Endothelial cell of umbilical vein (primary cell): ENCODE measurements at places on chromosomes 7 and 10. TPM values are rescaled to one million over a fixed set of nuclear protein-coding genes. Genes with fewer than 3 reads are reported as not detected.

The FGFBP3 gene
- total RNA-seq = 0.38 and 0.53 TPM in 2 replicates

The CD36 gene
- total RNA-seq = 0.58 and 1.2 TPM in 2 replicates

The AKR1B15 gene
- not detected in 2 replicates for total RNA-seq

The GPER1 gene
- total RNA-seq = 0.25 and 0.77 TPM in 2 replicates

The NPY4R gene
- not detected in 2 replicates for total RNA-seq

The IGFBP1 gene
- total RNA-seq = 2.3 and 4.0 TPM in 2 replicates

The FAM131B gene
- total RNA-seq = 1.4 and 1.6 TPM in 2 replicates

The ATP6V0A4 gene
- 0.24 TPM in 1 of 2 replicates, not detected in the other for total RNA-seq

The CAV2 gene
- 146 and 179 TPM in 2 replicates for total RNA-seq

The SLC26A5 gene
- not detected in 2 replicates for total RNA-seq

The RBP3 gene
- total RNA-seq = not detected in 2 replicates

The C10orf62 gene
- total RNA-seq = not detected in 2 replicates

The THNSL1 gene
- 1.9 and 2.1 TPM in 2 replicates for total RNA-seq

The IRF5 gene
- 0.31 and 1.5 TPM in 2 replicates for total RNA-seq
